ENCODE measurements at places on chromosomes 4 and X.

- no peak for DNase-seq
Observed at GRCh38 chrX:20181598-20182329, 40.1 kb upstream of the EIF1AX start.

DNA sequence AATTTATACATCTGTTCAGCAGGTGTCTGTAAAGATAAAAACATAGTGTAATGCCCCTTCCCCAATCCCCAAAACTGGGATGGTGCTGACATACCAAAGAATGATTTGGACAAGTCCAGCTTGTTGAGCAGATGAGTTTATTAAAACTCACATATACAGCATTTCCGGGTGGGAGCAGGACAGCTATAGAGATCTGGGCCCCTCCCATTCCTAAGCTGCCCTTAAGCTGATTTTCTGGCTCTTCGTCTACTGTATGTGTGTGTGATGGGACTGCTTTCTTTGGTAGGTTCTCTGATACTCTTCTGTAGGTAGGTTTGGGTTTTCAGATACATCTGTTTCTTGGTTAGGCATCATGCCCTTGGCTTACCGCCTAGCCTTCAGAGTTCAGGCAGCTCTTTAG lies 703.7 kb upstream of the PCDH10 start:
- DNase-seq, result no peak

- no peak for DNase-seq
Observed at GRCh38 chr4:13285336-13285735, 198.8 kb downstream of the RAB28 start.

GRCh38 chr4:64158648-64159326 lies 250.5 kb downstream of the TECRL start:
- no peak for DNase-seq

GRCh38 chr4:108191269-108191914 lies 22.7 kb upstream of the LEF1 start:
- no peak for DNase-seq

- no peak for DNase-seq
Observed at GRCh38 chr4:168711197-168712140, 214.6 kb downstream of the PALLD start.

DNA sequence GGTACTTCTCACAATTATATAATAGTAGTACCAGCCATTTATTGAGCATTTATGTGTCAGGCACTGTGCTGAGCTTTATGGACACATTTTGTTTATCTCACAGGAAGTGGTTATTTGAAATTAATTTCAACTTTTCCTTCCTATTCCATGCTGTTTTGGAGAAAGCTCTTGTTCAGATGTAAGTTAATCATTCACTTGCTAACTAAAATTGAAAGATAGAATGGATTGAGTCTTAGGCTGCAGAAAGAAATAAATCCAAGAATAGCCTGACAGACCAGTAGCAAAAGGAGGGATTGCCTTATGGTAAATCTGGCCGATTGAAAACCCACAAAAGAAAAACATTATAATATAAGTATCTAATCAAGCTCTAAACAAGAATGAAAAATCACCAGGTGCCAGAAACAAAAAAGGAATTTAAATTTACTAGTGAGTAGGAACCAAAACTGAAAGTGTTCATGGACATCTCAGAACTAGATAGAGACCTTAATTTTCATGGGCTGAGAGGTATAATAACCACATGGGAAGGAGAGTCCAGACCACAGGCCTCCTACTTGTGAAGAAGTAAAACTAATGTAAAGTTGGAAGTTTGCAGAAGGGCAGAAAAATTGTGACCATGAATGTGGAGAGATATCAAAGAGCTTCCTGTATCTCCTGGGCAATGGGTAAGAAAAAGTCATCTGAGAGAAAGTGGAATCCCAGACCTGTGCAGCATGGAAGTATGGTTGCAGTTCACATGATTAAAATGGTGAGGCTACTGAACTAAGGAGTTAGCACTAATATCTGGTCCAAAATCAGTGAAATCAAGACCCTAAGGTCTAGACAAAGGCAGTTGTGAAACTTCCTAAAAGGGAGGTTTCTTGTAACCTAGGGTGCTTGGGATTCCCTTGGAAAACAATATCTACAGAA lies 38.0 kb downstream of the RADX start:
- DNase-seq, result no peak

DNA sequence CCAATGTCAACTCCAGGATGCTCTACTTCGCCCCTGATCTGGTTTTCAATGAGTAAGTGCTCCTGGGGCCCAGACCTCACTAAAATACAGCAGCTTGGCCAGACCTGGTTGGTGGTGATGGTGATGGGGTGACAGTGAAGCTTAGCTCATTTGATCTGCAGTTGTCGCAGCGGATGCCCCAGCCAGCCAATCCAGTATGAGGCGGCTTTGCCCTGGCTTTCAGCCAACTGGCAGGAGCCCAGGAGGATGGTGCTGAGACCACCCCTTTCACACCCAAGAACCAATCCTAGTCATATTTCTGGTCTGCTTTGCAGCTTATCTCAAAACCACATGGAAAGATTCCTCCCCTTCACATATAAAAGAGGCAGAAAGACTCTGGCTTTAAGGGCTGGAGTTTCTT lies 173.8 kb downstream of the AR start:
- DNase-seq, result no peak

GRCh38 chrX:41922431-41923151 lies 763 bp downstream of the CASK start:
- peak; percentile 20 for DNase-seq

GRCh38 chr4:105022811-105023667 lies 123.6 kb upstream of the TET2 start:
- DNase-seq, result no peak

- DNase-seq, result no peak
Observed at GRCh38 chr4:74755486-74755885, 38.8 kb downstream of the BTC start.

- no peak for DNase-seq
Observed at GRCh38 chrX:24410514-24411189, 50.2 kb downstream of the SUPT20HL1 start.

DNA sequence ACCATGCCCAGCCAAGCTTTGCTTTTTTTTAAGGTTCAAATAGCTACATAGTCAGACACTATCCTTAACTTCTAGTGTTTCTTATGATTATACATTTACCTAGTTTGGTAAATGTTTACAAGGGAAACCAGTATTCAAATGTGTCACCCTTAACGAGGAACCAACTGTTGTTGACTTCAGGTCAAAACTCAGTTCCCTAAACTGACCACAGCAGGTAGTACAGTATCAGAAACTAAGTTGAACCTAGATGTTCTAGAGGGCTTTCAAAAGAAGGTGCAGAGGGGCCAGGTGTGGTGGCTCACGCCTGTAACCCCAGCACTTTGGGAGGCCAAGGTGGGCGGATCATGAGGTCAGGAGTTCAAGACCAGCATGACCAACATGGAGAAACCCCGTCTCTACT lies 11.3 kb downstream of the GPC4 start:
- DNase-seq, result no peak

GRCh38 chr4:93748373-93749291 lies 79.9 kb upstream of the ATOH1 start:
- no peak for DNase-seq

- DNase-seq, result no peak
Observed at GRCh38 chr4:21885241-21885640, 63.3 kb downstream of the KCNIP4 start.

DNA sequence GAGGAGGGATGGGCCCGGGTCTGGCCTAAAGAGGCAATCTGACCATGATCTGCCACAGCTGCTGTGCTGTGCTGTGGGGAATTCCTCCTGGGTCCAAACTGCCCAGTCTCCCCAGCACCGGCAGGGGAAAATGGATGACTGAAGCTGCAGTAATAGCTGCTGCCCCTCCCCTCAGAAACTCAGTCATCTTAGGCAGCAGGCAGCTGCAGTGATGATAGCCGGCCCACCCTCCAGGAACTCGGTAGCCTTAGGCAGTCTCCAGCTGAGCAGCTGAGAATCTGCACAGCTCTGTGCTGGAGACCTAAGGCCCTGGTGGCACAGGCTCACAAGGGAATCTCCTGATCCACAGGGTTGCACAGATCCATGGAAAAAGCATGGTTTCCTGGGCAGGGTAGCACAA lies 113.4 kb upstream of the USP38 start:
- no peak for DNase-seq

- no peak for DNase-seq
Observed at GRCh38 chrX:10482708-10483107, 137.7 kb downstream of the MID1 start.

DNA sequence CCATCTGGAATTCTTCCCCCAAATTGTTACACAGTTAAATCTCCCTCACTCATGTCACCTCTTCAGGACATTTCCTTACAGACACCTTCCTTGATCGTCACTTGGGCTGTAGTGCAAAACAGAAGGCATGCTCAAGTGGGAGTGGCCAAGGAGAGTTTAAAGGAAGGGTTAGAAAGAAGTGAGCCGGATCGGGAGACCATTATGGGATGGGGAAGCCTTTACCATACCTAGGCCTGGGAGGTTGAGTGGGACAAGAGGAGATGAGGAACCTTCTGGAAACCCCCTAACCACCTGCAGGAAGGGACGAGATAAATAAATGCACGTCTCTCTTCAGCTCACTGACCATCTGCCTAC lies 102.7 kb downstream of the UCHL1 start:
- no peak for DNase-seq

DNA sequence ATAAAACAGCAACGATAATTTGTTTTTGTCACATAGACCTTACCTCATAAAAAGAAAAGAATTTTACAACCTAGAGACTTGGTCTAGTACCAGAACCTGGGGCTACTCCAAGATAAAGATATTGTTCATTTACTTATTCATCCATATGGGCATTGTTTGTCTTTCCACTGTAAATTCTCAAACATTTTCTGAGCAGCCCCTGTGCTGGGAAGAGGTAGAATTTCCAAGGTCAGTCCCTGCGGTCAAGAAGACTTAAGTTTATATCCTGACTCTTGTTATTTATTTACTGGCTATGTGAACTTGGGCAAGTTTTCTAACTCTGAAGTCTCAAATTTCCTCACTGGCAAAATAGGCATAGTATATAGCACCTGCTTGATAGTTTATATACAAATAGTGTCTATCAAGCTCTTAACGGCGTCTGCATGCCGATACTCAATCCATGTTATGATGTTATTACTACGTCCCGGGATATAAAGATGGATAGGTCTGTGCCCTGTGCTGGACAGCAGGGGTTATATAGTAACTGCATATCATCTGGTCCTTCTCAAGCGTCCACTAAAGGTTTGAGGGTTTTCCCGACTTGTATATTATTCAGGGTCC lies 222.1 kb upstream of the TAPT1 start:
- DNase-seq, result no peak

DNA sequence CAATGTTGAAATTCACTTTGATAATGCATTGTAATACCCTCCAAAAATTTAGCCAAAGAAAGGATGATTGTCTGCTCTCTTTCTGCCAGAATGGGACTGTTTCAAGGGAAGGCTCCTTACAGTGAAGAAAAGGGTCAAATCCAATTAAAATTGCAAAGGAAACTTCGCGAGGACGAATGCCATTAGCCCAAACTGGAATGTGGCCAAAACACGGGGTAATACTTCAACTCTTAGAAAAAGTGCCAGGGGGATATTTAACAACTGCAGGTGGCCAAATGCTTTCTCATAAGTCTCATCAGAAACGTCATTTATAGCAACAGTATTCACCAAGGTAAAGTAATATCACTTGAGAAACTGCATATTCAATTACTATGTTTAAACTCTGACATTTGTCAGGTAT lies 29.0 kb downstream of the NKX3-2 start:
- DNase-seq, result no peak

DNA sequence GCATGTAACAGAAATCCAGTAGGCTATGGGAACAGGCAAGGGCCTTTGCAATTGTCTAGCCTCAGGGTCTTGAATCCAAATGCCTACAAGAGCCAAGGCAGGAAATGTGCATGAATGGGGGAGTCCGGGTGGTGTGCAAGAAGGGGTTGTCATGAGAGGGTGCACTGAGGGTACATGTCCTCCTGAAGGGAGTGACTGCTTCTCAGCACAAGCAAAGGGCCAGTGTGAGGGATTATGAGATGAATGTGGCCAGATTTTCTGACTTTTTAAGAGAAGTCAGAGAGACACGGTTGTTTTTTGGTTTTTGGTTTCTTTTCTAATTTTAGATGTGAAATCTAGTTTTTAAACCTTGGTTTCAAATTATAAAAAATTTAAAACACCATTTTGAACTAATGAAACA lies 76.5 kb upstream of the LSM6 start:
- DNase-seq, result no peak

GRCh38 chr4:72814241-72814640 lies 245.2 kb upstream of the ADAMTS3 start:
- no peak for DNase-seq

DNA sequence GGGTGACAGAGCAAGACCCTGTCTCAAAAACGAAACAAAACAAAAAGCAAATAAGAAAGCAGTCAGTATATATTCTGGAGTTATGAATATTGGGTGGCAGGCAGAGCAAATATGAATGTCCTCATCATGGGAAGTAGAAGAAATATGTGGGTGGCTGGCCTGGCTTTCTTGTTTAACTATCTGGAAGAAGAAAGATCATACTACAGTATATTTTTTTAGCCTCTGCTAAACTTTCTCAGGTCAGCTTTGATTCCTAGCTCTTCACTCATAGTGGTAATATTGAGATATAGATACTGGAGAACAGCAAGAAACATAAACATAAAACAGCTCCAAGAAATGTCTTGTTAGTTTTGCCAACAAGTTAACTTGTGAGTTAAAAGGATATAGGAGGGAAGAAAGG lies 192.5 kb downstream of the SOWAHB start:
- no peak for DNase-seq

- no peak for DNase-seq
Observed at GRCh38 chr4:158875026-158875425, 106.2 kb downstream of the FNIP2 start.

- DNase-seq, result no peak
Observed at GRCh38 chr4:102778720-102779119, 18.0 kb upstream of the MANBA start.

- peak; percentile 75 for DNase-seq
Observed at GRCh38 chrX:11770320-11770719, 12.3 kb downstream of the MSL3 start.

DNA sequence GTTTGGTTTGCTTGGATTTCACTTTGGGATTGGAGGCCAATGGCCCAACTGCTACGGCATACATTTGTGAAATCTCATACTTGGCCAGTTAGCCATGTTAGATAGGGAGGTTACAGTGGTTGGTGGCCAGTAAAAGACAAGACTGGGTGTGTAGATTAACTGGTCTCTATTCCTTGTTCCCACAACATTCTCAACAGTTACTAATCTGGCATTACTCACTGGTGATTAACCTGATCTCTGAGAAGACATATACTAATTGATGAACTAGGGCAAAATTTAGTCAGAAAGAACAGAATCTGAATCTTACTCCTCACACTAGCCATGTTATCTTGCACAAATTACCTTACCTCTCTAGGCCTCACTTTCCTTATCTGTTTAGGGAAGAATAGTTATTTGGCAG lies 33.4 kb downstream of the GATB start:
- no peak for DNase-seq

GRCh38 chrX:44844204-44844603 lies 383 bp downstream of the DUSP21 start:
- DNase-seq, result no peak
